ENCODE measurements at places on chromosomes 1 and 21.

GRCh38 chr21:35540950-35541638 lies 492.0 kb upstream of the RUNX1 start:
- no peak for DNase-seq

GRCh38 chr21:46295996-46296752 lies 10.0 kb downstream of the YBEY start:
- peak; percentile 75 for DNase-seq

DNA sequence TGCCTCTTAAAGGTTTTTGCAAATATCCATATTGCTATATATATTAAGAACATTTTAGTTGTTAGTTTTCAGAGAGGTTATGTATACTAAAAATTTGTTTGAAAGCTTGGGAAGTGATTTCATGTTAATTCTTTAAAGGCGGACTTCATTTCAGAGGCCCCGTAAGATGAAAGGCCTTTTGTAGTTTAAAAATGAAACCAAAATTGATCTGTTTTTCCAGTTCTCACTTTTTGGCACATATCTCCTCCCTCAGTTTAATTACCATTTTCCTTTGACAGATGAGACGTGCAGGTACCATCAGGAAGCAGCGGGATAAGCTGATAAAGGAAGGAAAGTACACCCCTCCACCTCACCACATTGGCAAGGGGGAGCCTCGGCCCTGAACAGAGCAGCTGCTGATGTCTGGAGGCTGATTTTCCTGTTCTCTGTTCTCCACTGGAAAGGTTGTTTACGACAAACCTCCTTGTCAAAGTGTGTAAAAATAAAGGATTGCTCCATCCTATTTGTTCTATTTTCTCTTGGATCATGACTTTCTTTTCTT lies 8.0 kb downstream of the NDUFS5 start:
- DNase-seq = peak; percentile 45

DNA sequence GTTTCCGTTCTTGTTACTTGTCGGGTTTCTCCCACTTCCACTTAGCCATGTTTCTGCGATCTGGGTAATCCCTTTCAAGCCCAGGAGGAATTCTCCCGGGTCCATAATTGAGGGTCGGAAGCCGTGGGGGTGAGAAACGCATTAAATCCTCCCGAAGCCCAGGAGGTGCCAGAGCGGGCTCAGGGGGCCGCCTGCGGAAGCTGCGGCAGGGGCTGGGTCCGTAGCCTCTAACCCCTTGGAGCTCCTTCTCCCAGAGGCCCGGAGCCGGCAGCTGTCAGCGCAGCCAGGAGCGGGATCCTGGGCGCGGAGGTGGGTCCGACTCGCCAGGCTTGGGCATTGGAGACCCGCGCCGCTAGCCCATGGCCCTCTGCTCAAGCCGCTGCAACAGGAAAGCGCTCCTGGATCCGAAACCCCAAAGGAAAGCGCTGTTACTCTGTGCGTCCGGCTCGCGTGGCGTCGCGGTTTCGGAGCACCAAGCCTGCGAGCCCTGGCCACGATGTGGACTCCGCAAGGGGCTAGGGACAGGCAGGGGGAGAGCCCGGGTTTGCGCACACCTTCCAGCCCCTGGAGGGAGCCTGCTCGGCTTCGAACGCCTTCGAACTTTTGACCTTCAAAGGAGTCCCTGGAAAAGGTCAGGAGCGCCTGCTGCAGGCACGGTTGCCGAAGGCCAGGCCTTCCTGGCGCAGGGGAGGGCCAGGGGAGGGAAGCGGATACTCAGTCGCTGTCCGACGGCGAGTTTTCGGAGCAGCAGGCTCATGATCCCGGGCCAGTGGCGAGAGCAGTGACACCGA lies 1.7 kb upstream of the SIM2 start:
- peak; percentile 56 for DNase-seq

- no peak for DNase-seq
Observed at GRCh38 chr1:98733782-98734112, 72.2 kb downstream of the SNX7 start.

DNA sequence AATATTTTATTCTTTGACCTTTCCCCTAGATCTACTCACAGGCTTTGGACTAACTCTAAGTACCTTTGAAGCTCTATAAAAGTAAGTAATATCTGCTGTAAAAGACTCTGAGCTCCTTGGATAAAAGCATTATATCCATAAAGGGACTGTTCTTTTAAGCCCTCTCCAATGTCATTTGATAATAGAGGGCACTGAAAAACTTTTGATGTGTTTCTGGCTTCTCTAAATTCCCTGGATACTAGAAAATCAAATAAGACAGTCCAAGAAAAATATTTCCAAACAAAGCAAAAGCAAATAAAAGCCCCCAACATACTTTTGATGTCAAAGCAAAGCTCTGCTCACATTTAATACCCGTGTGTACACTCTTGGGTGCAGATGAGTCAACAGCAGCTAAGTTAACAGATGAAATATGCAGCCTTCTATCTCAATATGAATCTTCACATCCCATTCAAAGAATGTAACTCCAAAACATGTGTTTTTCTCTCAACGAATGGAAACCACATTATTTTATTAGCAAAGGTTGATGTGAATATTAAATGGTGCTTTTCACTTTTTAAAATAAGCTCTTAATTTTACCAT lies 230.3 kb downstream of the CENPF start:
- no peak for DNase-seq

GRCh38 chr1:154463512-154463990 lies 38.5 kb upstream of the TDRD10 start:
- peak; percentile 72 for DNase-seq

GRCh38 chr1:15916417-15916816 lies 59.5 kb downstream of the ZBTB17 start:
- no peak for DNase-seq

DNA sequence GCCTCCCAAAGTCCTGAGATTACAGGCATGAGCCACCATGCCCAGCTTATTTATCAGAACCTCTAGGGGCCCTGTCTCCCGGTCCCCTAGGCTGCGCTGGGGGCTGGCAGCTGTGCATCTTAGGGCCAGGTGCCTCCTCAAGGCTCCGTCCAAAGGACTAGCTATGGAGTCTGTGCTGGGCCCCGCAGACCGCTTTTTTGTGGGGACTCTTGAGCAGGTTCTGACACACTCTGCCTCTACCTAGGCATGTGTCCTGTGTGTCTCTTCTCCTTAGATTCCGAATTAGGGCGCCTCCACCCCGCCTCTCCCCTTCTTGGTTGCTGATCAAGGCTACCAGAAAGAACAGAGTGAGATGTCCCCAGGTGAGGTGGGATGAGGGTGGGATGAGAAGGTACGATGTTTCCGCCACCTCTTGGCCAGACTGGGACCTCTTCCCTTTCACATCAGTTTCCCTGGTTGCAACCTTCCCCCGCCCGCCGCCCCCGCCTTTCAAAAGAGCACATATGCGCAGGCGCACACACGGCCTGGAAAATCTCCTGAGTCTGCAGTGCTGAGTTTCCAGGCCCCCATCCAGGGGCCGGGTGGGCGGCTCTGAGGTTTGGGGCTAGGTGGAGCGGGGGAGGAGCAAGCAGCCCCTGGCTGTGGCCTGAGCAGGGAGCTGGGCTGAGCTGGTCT lies 5.0 kb upstream of the PTPN7 start:
- peak; percentile 81 for DNase-seq

- no peak for DNase-seq
Observed at GRCh38 chr1:111372336-111372965, 55.1 kb downstream of the OVGP1 start.

DNA sequence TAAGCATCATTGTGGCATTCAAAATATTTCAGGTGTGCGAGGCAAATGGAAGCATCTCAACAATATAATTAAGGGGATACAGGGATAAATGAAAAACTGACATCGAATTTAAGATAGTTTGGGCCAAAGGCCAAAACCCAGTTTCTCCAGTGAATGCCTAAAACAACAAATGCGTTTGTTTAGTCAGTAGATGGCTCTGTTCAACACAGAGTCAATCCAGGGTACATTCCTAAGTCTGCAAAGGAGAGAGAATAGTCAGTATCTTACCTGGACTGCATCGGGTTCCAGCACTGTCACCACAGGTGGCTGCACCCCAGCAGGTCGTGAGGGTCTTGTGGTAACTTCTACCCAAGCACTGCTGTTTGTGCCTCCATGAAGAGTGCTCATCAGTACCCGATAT lies 321.1 kb downstream of the KCTD3 start:
- no peak for DNase-seq

GRCh38 chr1:56056438-56057287 lies 522.7 kb downstream of the PLPP3 start:
- DNase-seq = no peak

DNA sequence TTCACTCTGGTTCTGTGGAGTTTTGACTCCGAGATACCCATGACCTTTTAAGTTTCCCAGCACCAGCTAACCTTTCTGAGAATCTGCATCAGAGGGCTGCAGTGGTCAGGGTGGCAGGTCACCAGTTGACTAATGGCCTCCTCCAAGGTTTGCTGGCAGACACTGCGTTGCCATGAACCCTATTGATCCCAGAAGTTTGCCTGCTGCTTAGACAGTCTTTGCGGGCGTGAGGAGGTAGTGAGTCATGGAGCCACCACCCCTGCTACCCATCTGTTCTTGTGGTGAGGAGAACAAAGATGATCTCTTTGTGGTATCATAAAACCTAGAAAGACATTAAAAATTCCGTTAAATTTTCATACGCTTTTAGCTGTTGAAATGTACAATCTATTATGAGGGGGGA lies 180.4 kb downstream of the FGGY start:
- peak; percentile 70 for DNase-seq

DNA sequence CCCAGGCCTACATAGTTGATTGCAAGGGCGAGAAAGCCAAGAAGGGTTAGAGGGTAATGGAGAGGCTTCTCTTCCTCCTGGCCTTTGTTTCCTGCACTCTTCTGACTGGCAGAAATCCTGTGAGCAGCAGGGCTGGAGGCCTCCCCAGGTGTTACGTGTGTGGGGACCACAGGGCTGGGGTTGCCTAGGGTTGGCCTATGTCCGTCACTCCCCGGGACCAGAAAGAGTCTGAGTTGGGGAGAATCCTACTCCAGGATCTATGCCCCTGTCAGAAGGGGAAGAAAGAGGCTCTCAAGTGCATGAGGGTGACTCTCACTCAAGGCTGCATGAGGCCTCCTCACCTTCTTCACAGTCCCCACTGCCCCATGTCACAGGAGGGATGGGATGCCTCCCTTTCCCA lies 38.5 kb downstream of the IGFN1 start:
- no peak for DNase-seq

- DNase-seq = no peak
Observed at GRCh38 chr1:12469990-12470389, 148.0 kb downstream of the DHRS3 start.

- no peak for DNase-seq
Observed at GRCh38 chr21:39363607-39364555, 15.0 kb upstream of the HMGN1 start.
